ENCODE measurements at places on chromosomes 4 and X.

- DNase-seq: no peak
These were observed 19.1 kb upstream of the TMEM165 start for GRCh38 chr4:55376698-55377097.

DNA sequence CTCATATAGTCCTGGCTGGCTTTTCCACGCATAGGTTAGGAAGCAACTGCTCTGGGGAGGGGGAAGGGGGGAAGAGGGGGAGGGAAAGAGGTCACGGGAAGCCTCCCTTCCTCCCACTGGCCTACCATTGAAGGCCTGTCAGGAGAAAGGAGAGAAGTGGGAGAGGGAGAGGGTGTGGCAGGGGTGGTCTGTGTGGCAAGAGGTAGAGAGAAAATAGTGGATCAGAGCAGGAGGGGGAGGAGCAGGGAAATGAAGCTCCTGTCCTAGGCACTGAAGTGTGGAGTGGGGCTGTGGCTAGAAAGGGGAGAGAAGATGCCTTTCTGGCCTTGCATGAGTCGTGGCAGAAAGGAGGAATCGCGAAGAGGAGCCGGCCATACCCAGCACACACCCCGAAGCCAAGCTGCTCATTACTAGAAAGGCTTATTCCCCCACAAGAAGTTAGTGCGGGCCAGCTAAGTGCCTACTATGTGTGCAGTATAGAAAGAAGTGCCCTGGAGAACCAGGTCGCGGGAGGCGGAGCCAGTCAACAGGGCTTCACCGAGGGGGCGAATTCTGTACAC is 1.1 kb upstream of the TMEM164 start:
- no peak for DNase-seq

- no peak for DNase-seq
These were observed 201.8 kb upstream of the LNX1 start for GRCh38 chr4:53793096-53793495.

DNA sequence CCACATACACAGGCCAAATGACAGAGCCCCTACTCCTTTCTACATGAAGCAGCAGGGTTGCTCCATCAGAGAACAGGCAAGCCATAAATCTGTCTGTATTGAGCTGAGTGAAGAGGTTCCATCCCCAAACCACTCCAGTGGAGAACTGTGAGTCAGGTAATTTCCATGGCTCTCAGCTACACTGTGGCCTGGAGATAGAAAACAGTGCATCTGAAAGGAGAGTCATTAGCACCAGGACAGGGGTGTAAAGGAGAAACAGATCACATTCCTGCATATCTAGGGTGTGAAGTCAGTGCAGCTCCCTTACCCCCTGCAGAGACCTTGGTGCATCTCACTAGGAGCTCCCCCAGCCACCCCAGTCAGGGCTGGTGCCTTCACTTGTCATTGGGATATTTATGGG is 314.7 kb downstream of the CHIC1 start:
- DNase-seq: no peak

DNA sequence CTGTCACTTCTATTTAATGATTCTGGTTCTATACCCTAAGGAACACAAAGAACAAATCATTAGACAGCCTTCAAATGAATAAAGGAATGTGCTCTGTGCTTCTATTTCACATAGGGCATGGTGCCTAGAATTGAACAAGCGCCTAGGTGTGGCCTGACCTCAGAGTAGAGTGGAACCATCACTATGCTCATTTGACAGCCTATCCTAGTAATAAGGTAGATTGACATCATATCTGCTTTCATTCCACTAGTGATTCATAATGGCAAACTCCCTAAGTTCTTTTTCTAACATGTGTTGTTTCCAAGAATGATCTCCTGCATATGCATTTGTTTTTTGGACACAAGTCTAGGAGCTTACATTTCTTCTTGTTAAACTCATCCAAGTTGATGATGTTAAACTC is 36.6 kb downstream of the METTL14 start:
- no peak for DNase-seq

DNA sequence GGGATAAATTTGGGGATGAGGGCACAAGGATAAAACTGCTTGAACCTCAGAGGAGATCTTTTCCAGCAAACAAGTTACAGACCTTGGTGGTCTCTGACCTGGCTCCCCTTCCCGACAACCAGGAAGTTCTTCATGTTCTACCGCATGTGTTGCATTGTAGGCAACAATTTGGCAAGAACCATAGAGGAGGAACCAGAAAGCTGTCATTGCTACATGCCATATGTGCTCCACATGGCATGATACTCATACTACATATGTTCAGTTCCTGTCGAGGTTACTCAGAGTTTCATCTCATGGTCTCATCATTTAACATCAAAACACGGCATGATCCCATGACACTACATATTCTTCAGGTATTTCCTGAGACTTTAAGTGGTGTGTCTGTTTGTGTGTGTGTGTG is 235.9 kb downstream of the OR13H1 start:
- no peak for DNase-seq

- DNase-seq: no peak
These were observed 71.1 kb downstream of the BMPR1B start for GRCh38 chr4:94828882-94829281.

DNA sequence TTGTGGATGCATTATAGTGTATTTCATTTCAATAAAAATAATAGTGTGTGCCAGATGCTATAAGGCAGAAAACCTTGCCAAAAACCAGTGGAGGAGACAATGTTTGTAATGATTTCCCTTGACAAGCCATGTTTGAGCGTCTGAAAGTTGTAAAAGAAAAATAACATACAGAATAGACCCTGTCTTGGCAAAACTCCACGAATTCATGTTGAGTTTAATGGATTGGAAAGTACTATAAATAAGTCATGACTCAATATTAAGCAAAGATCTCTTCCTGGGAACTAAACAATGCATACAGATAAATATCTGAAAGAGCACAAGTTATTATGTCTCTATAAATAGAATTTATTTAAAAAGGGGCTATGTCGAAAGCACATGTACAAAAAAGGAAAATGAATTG is 543.5 kb downstream of the GABRG1 start:
- DNase-seq: no peak

- DNase-seq: no peak
These were observed 37.7 kb upstream of the FAT1 start for GRCh38 chr4:186761393-186761792.

GRCh38 chr4:185143601-185143969 is 519 bp downstream of the SLC25A4 start:
- peak; percentile 45 for DNase-seq

DNA sequence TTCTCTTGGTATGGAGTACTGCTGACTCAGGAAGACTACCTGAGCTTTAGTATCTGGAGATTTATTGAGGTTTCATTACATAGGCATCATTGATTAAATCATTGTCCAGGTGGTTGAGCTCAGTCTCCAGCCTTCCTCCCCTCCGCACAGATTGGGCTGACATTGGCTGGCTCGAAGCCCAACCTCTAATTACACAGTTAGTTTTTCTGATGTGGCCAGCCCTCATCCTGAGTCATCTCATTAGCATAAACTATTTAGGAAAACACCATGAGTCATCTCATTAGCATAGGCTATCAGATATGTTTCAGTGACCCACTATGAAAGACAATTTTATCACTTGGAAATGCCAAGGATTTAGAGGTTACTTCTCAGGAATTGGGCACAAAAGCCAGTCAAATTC is 93.9 kb upstream of the ANKRD50 start:
- DNase-seq: no peak

DNA sequence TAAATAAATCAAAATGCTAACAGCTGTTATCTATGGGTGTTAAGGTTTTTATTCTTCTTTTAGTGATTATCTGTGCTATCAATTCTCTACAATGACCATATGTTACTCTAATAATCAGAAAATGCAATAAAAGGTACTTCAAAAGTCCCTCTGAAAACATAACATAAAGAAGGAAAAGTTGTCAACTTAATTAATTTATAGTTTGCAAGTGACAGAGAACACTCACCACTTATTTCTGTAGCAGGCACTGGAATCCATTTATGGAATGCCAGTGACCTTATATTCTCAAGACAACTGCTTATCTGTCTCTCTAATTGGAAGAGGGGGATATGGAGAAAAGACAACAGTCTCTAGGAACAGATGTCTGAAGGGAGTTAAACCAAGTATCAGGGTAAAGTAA is 25.6 kb upstream of the PLS3 start:
- no peak for DNase-seq

GRCh38 chrX:7055386-7056137 is 92.0 kb upstream of the STS start:
- DNase-seq: no peak

DNA sequence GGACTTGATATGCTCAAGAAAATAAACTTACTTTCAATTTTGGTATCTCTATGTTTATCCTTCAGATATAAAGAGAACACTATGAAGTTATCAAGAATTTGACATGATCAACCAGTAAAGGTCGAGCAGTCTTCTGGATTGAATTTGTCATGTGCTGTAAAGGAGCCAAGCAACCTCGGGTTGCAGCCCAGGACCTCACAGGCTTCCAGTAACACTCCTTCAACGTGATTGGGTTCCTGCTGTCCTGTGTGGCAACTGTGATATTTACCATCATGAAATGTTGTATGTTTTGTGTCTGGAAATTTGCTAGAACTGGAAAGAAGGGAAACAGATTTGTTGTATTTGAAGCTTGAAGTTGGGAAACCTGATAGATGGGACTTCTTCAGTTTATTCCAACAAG is 52.0 kb upstream of the UGT2B7 start:
- DNase-seq: no peak

- no peak for DNase-seq
These were observed 7.6 kb upstream of the USP53 start for GRCh38 chr4:119204916-119205315.

- no peak for DNase-seq
These were observed 171.0 kb downstream of the CPEB2 start for GRCh38 chr4:15173251-15173650.

GRCh38 chrX:153687121-153688039 is at the start of gene SLC6A8:
SLC6A8 (plus strand) TSS chrX:153687926; CDS start chrX:153688575, 649 bp downstream.
- DNase-seq: peak; percentile 87

GRCh38 chr4:7892212-7893019 is 47.2 kb downstream of the AFAP1 start:
- DNase-seq: no peak

DNA sequence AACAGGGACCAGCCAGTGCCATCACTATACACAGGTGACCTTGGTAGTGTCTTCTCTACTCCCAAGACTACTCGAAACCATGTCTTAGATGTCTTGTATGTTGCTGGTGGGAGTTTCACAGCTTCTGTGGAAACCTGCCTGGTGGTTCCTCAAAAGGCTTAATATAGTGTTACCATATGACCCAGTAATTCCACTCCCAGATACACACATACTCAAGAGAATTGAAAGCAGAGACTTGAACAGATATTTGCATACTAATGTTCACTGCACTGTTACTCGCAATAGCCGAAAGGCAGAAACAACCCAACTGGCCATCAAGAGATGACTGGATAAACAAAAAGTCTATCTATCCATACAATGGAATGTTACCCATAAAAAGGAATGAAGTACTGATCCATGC is 3.1 kb downstream of the TFDP3 start:
- DNase-seq: no peak

DNA sequence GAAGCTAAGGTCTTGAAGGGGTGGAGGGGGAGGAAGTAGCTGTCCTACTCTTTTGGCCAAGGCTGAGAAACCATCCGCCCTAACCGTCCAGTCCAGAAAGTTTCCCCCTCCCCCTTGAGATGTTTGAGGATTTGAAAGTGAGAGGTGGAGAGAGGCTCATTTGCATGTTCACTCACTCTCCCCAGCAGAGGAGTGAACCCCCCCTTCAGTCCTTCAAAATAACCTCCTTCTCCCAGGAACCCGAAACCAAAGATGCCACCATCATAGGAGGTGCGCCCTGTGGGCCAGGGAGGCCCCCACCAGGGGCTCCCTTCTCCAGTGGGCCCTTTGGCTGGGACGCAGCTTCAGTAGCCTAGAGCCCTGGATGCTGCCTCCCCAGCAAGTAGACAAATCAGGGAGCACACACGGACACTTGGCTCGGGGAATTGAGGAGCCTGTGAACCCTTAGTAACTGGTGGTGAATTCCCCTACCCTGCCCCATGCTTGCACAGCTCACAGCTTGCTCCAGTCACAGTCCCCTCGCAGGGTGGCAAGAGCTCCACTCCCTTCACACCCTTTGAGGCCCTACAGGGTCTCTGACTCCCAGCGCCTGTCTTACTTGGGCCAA is 25.6 kb downstream of the ELF4 start:
- DNase-seq: no peak

DNA sequence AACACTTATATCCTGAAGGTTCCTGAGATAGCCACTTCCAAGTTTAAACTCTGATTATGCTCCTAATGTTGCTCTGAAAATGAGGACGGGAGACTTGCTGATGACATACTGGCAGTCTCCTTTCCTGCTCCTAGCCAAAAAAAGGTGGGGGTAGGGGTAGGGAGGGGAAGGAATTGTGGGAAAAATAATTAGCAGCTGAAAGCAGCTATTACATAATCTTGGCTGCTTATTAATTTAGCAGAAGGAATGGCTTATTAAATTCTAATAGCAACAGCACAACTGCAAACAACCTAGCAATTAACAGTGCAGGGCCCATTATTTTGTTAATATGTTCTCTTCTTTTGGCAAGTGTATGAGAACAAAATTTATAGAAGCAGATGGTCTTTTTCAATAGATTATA is 2.0 kb upstream of the AP1S2 start:
- DNase-seq: no peak

GRCh38 chrX:117680286-117680685 is 436.3 kb downstream of the KLHL13 start:
- no peak for DNase-seq

GRCh38 chrX:54208531-54208930 is 25.5 kb upstream of the FAM120C start:
- no peak for DNase-seq

GRCh38 chr4:158214856-158215255 is 4.6 kb downstream of the TMEM144 start:
- no peak for DNase-seq

- DNase-seq: no peak
These were observed 27.0 kb upstream of the TMEM131L start for GRCh38 chr4:153438916-153439756.

GRCh38 chr4:76806346-76806745 is 91.6 kb downstream of the SOWAHB start:
- DNase-seq: no peak

- peak; percentile 92 for DNase-seq
These were observed at the start of gene IGFBP7 for GRCh38 chr4:57109847-57110639. IGFBP7 (minus strand) TSS chr4:57110385; CDS start chr4:57110351, 34 bp downstream.

- DNase-seq: no peak
These were observed 139.7 kb downstream of the CFAP299 start for GRCh38 chr4:80475236-80475635.

- DNase-seq: no peak
These were observed 206.3 kb downstream of the PDGFC start for GRCh38 chr4:156765277-156765676.

GRCh38 chrX:110750526-110751189 is 45.0 kb downstream of the CHRDL1 start:
- DNase-seq: no peak

- DNase-seq: no peak
These were observed 1056.4 kb downstream of the ADGRL3 start for GRCh38 chr4:62256479-62256878.
